ENCODE measurements at places on chromosomes 2 and 18.

DNA sequence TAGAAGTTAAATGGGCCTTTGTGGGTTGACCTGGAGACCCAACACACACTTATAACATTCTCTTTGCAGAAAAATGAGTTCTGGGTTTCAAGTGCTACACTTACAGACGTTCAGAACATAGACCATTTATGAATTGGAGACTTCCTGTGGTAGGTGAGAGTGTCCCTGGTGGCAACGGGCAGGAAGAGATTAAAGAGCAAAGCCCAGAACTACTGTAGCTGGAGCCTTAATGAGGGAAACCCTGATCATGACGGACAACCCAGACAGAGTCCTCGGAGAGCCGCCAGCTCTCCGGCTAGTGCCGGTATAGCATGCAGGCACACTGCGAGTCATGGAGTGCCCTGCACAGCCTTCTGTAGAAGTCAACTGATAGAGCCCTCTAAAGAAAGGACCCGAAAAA, 44.5 kb upstream of the RMDN2 start:
- DNase-seq = no peak

- DNase-seq = no peak
These were observed 174.0 kb downstream of the ZFP36L2 start for GRCh38 chr2:43052204-43052943.

DNA sequence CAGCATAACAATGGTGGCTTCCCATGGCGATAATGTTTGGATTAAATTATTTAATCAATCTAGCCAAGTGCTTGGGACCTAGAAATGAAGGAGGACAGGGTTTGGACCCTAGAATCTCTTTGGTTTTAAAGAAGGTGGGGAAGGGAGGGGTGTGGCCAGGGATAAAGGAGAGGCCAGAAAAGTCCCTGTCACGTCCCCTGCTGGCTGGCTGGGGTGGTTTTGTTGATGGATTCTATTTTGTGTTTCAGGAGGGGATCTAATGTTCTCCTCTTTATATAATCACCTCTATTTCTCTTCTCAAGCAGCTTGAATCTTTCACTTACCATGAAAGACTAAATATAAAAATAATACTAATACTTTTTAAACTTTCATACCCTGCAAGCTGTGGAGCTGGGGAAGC, 52.6 kb upstream of the GALR1 start:
- DNase-seq = no peak

DNA sequence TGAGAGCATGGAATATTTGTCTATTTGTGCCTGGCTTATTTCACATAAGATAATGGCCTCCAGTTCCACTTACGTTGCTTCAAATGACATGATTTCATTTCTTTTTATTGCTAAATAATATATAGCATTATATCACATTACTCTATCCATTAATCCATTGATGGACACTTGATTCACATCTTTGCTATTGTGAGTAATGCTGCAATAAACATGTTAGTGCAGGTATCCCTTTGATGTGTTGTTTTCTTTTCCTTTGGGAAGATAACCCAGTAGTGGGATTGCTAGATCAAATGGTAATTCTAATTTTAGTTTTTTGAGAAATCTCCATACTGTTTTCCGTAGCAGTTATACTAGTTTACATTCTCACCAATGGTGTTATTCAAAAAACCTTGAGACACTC, 1343.3 kb upstream of the TMEFF2 start:
- DNase-seq = no peak

DNA sequence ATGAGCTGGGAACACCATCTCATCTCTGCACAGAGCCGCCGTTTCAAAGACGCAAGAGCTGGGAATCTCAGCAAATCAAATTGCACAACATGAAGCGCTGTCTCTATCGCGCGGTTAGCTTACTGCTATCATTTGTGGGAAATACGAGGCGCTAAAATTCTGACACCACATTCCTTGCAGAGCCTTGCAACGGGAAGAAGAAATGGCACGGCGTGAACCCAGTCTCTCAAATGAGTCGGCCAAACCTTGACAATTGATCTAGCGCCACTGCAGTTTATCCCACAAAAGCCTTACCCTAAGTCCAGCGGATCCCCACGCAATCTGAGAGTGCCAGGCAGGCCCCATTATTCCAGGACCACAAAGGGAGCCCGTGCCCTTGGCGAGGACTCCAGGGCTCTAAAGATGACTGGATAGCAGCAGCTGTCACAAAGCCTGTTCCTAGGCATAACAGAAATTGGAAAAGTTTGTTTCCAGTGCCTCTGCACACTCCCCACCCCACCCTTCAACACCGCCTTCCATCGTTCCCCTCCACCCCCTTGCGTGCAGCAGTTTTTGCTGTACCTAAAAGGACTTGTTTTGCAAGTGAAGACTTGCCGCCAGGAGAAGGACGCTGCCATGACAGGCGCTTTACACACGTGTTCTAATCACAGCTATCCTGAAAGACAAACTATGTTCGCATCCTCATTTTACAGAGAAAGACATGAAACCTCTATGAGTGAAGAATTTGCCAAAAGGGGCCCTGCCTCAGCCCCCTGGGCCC, 252.4 kb downstream of the EIPR1 start:
- DNase-seq = no peak

GRCh38 chr2:98013407-98014042, 17.8 kb upstream of the TMEM131 start:
- peak; percentile 34 for DNase-seq

DNA sequence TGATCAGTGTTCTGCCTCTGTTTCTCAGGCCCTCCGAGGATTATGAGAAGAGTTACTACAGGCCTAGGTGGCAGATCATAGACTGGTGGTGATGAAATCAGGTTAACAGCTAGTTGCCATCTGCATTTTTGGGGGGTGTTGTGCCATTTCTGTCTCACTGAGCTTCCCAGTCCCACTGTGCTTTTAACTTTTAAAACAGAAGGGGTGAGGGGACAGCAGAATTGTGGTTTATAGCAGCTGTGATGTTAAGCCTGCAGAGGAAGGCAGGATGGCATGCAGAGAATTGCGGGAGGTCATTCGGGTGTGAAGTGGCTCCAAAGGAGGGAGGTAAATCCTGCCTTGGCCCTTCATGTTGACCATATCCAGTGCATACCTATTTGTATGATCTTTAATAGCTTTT, 5.0 kb downstream of the CAB39 start:
- no peak for DNase-seq

DNA sequence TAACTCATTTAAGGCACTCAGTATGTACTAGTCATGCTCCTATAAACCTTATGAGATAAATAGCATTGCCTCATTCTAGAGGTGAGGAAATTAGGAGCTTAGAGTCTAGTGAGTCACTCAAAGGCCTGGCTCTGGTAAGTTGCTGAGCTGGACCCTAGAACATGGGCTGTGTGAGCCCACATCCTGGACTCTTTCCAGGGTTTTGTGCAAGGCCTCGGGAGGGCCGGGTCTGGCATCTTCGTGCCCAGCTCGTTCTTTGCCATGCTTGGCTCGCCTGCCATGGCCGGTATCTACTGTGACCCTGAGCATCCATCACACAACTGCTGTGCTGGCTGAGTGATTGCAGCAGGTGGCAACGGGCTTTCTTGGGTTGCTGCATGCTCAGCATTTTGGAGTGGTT, 168.0 kb downstream of the LPIN1 start:
- DNase-seq = no peak

DNA sequence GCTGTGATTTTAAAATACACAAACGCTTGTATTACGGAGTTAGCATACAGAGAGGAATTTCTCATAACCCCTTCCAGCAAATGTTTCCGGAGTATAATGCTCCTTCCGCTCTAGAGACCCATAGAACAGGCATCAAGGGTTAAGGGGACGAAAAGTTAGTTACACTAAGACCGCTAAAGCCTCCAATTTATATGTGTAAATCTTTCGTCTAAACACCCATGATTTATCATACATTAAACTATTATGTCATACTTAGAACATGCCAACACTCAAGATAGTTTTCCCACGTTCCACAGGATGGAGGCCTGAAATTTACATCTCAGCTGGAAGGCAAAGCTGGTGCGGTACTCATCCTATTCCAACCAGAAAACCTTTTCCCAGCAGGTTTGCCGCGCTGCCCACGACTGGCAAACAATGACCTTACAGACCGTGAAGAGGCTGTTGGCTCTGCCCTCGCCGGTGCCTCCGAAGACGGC, 650 bp downstream of the ORMDL1 start:
- DNase-seq = peak; percentile 42

- no peak for DNase-seq
These were observed 30.6 kb downstream of the HJURP start for GRCh38 chr2:233823731-233824121.

- DNase-seq = no peak
These were observed 172.0 kb downstream of the INHBB start for GRCh38 chr2:120517751-120518469.

GRCh38 chr18:64118406-64118805, 30.5 kb downstream of the LINC00305 start:
- no peak for DNase-seq

GRCh38 chr18:37540424-37541138, 25.0 kb downstream of the CELF4 start:
- DNase-seq = peak; percentile 18

DNA sequence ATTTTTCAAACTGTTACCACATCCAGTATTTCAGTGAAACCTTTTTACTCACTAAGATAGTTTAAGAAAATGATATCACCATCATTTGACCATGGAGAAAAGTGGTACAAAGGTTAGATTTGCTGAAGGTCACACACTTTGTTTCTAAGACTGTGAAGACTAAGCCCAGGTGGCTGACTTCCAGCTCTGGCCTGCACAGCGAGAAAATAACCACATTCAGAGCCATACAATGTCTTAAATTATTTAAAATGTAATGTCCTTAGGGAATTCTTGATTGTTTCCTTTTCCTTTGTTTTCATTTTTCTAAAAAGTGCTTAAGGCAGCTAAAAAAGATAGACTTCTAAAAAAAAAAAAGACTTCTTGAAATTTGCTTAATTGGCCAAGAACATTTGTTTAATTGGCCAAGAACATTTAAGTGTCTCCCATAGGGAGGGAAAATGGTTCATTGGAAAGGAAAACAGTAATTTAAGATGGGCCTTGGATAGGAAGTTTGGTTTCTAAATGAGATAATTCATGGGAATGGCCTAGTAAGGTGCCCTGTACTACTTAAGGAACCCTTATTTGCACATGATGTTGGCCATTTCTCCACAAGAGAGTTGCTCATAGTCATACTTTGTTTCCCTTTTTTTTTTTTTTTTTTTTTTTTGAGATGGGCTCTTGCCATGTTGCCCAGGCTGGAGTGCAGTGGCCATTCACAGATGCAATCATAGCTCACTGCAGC, 45.2 kb downstream of the CYP1B1 start:
- no peak for DNase-seq

GRCh38 chr2:190785334-190785733, 95.3 kb upstream of the GLS start:
- DNase-seq = no peak

DNA sequence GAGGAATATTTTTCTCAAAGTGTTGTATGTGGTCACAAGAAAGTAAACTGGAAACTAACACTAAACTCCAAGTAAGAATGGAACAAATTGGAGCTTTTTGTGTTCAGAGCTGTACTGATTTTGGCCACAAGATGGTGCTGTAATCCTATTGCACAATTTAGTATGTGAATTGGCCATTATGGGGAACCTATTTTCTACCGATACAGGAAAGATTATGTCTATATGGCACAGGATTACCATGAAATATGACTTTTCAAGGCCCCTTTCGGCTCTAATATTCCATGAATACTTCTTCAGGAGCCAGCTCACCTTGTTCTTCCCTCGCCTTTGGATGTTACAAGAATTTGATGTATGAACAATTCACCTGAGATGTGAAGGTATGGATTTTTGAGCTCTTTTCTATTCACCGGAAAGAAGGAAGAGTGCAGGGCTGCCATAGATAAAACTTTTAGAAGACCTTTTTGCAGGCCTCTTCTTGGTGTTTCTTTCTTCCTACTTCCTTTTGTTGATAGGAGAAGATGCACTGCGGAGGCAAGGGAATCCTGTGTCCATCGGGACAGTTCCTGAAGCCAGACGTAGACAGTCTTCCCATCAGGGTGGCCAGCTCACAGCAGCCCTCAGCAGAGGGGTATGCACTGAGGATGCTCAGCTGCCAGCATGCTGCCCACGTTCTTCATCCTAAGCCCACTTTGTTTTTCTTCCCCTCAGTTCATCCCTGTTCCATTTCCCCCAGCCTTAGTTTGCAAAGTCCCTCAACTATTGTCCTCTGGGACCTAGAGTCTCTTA, 13.3 kb downstream of the MRPL44 start:
- DNase-seq = peak; percentile 48

- no peak for DNase-seq
These were observed 73.7 kb downstream of the RBMS1 start for GRCh38 chr2:160419776-160420505.

GRCh38 chr2:71618327-71619113, 165.2 kb downstream of the DYSF start:
- no peak for DNase-seq

DNA sequence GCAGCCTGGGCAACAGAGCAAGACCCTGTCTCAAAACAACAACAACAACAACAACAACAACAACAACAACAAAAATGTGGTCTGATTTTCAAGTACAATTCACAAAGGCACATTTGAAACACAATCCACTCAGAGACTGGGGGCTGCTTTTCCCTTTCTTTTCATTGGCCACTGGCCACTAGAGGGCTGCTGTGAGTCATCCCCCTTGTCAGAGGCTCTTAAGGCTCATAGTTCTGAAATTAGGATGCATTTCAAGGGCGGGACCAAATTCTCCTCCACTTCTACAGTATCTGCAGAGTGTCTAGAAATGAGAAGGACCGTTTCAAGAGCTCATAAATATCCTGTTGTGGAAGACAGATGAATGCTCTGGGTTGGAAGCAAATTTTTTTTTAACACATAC, 285.4 kb downstream of the NRXN1 start:
- peak; percentile 56 for DNase-seq

- no peak for DNase-seq
These were observed 73.7 kb upstream of the SLC1A4 start for GRCh38 chr2:64915510-64915900.

DNA sequence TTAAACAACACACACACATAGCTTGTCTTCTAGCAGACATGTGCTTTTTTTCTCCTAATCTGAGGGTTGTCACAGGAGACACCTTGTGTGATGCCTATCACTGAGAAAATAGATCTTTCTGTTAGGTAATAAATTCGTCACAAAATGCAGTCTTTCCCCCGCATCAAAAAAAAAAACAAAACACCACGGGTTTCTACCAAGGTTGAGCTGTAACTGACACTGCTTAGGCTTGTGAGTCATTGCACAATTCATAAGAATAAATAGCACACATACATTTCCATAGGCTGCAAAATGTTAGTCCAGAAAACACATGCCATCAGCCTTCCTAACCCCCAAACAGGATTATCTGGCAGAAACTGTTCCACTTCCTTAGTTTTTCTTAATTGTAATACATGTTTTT, 6.5 kb downstream of the TMEM163 start:
- no peak for DNase-seq

GRCh38 chr2:163455815-163456214, 280.0 kb downstream of the FIGN start:
- no peak for DNase-seq

DNA sequence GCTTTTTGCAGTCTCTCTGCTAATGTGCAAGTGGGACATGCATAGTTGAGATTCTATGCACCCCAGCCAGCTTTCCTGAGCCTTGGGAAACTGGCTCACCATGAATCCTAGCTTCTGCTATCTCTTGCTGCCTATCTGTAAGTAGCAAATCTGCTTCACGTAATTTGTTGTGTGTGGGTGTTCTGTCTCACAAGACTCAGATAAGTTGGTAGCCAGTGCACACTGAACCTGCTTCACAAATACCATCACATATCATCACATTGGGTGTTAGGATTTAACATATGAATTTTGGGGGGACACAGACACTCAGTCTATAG, 13.9 kb upstream of the VRK2 start:
- DNase-seq = no peak

- DNase-seq = no peak
These were observed 1233.5 kb upstream of the NXPH2 start for GRCh38 chr2:140013545-140014203.

- peak; percentile 85 for DNase-seq
These were observed 37.7 kb upstream of the SMAD2 start for GRCh38 chr18:47968006-47968676.
